ENCODE measurements at places on chromosomes 4 and X.

GRCh38 chr4:7677799-7678301 lies 243.1 kb upstream of the PSAPL1 start:
- no peak for DNase-seq

GRCh38 chr4:168839758-168840391 lies 170.2 kb downstream of the CBR4 start:
- DNase-seq: no peak

DNA sequence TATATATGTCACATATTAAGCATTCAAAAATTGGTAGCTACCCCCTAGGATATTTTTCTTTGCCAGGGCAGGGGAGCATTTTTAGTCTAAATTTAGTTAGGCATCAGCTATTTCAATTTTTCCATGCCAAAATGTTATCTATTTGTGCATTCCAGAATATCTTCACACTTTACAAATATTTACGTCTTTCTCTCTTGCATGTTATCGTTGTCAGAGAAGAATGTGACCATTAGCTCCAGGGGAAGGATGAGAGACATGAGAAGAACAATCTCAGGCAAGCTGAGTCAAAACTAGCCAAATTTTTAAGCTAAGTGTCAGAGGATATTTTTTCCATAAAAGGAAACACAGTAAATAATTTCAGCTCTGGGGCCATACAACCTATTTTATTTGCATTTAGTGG lies 885.0 kb upstream of the EPHA5 start:
- DNase-seq: no peak

DNA sequence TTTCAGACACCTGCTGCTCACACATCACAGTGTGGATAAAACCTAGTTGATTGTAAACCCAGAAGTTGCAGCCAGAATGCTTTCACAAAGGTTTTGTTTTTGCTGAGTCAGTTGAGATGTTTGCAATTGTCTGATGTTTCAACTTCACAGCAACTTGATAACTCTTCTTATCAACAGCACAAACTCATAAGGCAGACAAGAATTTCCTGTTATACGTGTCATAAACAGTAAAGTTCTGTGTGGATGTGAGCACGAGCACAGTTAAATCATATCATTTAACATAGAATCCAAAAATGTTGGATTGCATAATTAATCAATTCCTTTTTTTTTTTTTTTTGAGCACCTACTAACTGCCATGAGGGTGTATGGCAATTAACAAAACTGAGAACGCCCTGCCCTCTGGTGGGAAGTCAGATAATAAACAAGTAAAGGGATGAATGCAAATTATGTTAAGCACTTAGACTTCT lies 512.2 kb downstream of the PDHA2 start:
- peak; percentile 69 for DNase-seq

- DNase-seq: no peak
These were observed 149.2 kb downstream of the BCOR start for GRCh38 chrX:39948582-39948981.

GRCh38 chr4:156805696-156806095 lies 165.9 kb downstream of the PDGFC start:
- no peak for DNase-seq

GRCh38 chrX:103629318-103630170 lies 769 bp downstream of the TCEAL1 start:
- DNase-seq: peak; percentile 72

DNA sequence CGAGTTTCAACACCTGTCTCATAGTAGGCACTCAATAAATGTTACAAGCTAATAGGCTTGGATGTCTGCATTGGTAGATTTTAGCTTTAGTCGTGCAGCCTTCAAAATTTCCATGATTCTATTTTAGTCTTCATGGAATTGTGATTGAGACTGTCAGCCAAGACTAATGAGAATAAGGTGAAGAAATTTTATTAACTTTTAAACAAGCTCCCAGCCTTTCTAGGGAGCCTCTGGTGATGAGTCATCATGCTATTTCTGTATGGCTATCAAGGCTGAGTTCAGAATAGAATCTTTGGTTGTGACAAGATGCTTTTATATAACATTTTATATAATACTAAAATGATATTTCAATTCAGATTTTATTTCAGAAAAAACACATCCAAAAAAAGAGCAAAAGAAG lies 685.8 kb downstream of the GABRG1 start:
- DNase-seq: no peak

GRCh38 chr4:7637971-7638370 lies 203.2 kb upstream of the PSAPL1 start:
- no peak for DNase-seq

- no peak for DNase-seq
These were observed 317.6 kb upstream of the CNKSR2 start for GRCh38 chrX:21056622-21057021.

- no peak for DNase-seq
These were observed 2.9 kb downstream of the BANK1 start for GRCh38 chr4:101793397-101793796.
